ENCODE measurements at places on chromosomes 16 and 17.

GRCh38 chr16:74113545-74113944, 183.1 kb upstream of the PSMD7 start:
- no peak for DNase-seq

GRCh38 chr16:67383284-67383683, 10.0 kb downstream of the TPPP3 start:
- no peak for DNase-seq

DNA sequence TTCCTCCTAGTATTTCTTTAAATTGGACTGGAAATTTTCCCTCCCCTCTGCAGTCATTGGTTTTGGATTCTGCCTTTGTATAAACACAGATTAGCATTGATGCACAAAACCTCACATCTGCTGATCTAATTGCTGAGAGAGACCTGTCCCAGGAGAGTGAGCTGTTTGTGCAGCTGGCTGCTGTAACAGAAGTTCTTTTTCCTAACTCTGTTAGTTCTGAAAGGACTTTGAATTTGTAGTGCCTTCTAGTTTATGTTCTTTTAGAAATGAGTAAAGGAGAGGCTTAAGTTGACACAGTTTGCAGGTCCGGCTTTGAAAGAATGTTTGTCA, 45.2 kb upstream of the KPNB1 start:
- DNase-seq: no peak

GRCh38 chr17:78925662-78926555, 722 bp upstream of the TIMP2 start:
- no peak for DNase-seq

GRCh38 chr17:38509772-38510420, 81.6 kb downstream of the ARHGAP23 start:
- no peak for DNase-seq

- DNase-seq: no peak
These were observed 27.7 kb downstream of the TPSG1 start for GRCh38 chr16:1197237-1197866.
